ENCODE measurements at places on chromosomes 13 and 19.

DNA sequence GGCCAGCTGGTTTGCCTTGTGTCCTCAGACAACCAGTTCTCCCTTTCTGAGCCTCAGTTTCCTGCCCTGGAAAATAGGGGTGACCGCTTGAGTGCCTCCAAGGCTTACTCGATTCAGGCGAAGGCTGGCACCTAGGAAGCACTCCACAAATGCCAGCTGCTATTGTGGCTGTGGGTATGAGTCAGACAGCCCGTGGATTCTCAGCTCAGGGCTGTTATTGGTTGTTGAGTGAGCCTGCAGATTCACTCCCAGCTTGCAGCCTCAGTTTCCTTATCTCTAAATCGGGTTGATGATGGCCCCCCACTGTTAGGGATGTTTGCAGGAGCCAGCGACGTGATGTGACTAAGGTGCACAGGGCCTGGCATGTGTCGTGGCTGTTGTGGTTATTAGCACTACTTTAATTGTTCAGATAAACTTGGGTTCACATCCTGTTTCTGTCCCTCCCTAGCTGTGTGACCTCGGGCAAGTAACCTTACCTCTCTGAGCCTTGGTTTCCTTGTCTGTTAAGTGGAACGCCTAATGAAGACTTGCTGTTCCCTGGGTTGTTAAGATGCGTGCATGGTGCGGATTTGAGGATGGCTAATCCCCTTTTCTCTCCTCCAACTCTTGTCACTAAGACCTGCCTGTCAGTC, 2.4 kb downstream of the MARK4 start:
- DNase-seq: no peak

- DNase-seq: no peak
Measured at GRCh38 chr13:112078879-112079531, 12.1 kb downstream of the SOX1 start.

DNA sequence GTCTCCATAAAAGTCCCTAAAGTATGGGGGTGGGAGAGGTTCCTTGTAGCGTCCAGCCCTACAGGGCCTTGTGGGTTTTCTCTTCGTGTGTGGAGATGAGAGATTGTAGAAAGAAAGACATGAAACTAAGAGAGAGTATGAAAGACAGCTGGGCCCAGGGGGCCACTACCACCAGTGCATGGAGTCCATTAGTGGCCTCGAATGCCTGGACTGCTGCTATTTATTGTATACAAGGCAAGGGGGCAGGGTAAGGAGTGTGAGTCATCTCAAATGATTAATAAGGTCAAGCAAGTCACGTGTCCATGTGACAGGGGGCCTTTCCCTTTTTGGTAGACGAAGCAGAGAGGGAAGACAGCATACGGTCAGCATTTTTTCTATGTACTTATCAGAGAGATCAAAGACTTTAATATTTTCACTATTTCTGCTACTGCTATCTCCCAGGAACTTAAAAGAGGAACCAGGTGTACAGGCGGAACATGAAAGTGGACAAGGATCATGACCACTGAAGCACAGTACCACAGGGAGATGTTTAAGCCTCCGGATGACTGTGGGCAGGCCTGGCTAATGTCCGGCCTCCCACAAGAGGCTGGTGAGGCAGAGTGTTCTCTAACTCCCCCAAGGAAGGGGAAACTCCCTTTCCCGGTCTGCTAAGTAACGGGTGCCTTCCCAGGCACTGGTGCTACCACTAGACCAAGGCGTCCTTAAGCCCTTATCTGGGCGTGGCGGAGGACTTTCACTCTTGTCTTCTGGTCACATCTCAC, 25.5 kb downstream of the FGF21 start:
- no peak for DNase-seq

DNA sequence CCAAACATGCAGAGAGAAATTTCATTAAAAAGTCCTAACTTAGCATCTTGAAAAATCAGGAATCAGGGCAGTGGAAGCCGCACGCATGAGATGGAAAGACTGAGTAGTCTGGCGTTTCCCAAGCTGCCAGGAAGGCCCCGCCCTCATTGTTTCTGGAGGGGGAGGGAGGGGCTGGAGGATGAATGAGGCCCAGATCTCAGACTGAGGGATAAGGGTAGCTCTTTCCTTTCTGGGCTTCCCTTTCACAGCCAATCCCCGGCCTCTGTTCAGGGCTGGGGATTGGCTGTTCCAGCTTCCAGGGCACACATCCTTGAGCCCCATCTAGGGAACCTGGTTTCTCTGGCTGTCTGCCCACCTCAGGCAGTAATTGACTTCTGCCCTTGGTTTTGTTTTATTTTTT, 7.3 kb downstream of the C19orf53 start:
- DNase-seq: peak; percentile 55

DNA sequence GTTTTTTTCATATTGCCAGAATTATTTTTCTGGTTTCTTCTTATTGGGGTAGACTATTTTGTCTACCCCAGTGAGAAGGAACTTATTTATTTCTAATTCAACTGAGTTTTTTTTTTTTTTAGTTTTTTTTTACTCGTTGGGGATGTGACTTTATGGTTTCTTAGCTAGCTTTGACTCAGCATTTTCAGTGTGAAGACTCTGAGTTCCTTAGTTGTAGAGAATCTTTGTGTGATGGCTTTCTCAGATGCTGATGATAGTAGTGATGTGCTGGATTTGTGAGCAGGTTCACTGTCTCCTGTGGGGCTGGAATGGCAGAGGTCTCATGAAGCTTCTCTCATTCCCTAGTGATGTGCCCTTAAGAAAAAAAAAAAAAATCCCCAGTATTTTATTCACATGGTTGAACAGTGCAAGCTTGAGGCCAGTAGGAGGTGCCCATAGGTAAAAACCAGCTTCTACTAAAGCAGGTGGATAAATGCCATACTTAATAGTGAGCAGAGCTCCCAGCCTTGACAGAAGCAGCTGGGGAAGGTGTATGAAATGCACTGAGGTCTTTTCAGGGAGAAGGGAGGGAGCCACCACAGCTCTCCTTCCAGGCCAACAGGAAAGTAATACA, 106.2 kb upstream of the KLF5 start:
- no peak for DNase-seq

DNA sequence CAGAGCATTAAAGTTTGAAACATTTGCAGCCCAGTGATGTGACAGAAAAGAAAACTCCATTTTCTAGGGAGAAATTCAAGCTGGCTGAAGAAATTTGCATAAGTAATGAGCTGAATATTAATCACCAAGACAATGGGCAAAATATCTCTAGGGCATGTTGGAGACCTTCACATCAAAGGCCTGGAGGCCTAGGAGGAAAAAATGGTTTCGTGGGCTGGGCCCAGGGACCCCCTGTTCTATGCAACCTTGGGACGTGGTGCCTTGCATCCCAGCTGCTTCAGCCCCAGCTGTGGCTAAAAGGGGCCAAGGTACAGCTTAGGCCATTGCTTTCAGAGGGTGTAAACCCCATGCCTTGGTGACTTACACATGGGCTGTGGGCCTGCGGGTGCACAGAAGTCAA, 5.7 kb upstream of the CLEC4M start:
- DNase-seq: no peak

DNA sequence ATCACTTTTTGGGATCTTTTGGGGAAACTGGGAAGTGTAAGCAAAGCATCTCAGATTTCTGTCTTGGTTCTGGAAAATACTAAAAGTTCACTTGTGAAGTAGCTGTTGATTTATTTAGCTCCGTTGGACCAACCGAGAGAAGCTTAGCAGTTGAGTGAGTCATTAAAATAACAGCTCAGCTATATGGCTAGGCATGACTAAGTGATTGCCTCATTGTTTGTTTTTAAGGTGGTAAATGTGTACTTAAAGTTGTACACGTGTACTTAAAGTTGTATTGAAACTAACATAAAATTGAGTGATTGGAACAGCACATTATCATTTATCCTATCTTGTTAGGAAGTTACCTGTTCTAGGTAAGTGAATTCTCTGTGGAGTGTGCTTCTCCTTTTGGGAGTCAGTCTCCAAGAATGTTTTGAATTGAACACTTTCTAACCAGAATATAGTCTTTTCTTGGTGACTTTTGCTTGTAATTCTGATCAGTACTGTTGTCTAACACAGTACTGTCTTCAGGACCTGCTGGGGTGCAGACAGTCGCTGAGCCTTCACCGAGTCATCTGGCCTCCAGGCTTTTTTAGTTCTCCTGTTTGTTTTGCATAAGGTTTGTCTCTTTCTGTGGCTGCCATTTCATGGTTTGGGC, 2.9 kb upstream of the DCUN1D2 start:
- DNase-seq: no peak

DNA sequence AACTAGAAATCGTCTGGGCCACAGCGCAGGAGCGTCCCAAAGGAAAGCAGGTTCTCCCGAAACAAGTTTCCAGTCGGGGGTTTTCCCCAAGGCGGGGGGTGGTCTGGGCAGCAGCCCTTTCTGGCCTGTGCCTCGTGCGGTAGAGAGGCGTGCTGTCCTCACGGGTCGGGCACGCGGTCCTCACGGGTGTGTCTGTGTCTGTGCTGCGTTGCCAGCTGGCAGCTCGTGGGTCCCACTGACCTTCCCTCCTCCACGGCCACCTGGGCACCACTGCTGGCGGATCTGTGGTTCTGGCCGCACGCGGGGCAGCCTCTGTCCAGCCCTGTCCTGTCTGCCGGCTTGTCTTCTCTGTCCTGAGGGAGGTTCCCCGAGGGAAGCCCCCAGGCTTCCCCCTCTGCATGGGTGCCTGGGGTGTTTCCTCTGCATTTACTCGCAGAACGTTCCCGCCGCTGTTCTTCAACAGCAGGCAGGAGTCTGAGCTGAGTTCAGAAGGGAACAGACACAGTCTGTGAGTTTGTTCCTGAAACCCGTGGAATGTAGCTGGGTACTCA, 98.2 kb upstream of the MCF2L start:
- no peak for DNase-seq

- DNase-seq: peak; percentile 87
Measured at GRCh38 chr19:10289167-10289835, 451 bp upstream of the ICAM5 start.

- peak; percentile 43 for DNase-seq
Measured at GRCh38 chr19:33621811-33622504, at the start of gene CHST8. CHST8 (plus strand) TSS chr19:33621953; CDS start chr19:33689262, 67,309 bp downstream.

GRCh38 chr13:49652355-49653305, 24.3 kb downstream of the ARL11 start:
- peak; percentile 84 for DNase-seq

DNA sequence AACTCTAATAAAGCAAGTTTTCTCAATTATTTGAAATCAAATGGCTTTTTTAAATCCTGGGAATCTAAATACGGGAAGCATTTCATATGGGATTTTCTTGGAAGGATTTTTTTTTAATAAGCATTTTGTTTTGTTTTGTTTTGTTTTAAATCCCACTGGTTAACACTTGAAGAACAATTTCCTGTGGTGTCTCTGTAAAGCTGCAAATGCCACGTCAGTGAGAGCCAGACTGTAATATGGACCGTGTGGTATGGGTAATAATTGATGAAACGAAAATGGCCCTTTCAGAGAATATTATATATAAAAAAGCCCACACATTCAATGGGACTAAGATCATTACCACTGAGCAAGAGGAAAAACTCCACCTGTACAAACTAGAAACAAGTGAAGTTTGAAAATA, 33.9 kb upstream of the MIR17HG start:
- no peak for DNase-seq

GRCh38 chr13:113947311-113948033, 26.4 kb downstream of the C13orf46 start:
- peak; percentile 19 for DNase-seq

DNA sequence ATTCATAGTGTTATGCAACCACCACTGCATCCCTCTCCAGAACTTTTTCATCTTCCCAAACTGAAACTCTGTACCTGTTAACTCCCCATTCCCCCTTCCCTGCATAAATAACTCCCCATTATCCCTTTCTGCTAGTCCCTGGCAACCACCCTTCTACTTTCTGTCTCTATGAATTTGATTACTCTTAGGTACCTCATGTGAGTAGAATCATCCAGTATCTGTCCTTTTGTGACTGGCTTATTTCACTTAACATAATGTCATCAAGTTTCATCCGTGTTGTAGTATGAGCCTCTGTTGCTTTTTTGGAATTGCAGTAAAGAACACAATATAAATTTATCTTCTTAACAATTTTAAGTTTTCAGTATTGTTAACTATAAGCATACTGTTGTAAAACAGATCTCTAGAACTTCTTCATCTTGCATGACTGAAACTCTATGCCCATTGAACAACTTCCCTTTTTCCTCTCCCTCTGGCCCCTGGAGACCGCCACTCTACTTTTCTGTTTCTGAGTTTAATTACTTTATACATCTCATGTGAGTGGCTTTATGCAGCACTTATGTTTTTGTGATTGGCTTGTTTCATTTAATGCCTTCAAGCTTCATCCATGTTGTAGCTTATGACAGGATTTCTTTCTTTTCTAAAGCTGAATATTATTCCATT, 87.3 kb upstream of the ABCC4 start:
- no peak for DNase-seq

DNA sequence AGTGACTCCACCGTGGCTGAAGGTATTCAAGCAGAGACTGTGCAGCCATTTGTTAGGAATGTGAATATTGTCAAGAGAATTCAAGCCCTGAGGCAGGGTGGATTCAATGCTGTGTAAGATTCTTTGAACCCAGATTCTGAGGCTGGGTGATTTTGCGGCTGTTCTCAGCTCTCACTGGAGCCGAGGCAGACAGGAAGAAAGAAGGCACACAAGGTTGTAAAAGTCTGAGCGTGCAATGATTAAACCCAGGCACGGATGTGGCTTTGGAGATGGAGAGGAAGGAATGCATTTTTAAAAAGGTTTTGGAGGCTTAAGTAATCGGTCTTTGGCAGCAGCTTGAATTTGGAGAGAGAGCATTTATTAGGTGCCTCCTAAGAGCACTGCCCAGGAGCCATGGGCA, 187.9 kb downstream of the KATNAL1 start:
- DNase-seq: no peak

GRCh38 chr19:41951686-41952172, 7.4 kb downstream of the RABAC1 start:
- peak; percentile 80 for DNase-seq

DNA sequence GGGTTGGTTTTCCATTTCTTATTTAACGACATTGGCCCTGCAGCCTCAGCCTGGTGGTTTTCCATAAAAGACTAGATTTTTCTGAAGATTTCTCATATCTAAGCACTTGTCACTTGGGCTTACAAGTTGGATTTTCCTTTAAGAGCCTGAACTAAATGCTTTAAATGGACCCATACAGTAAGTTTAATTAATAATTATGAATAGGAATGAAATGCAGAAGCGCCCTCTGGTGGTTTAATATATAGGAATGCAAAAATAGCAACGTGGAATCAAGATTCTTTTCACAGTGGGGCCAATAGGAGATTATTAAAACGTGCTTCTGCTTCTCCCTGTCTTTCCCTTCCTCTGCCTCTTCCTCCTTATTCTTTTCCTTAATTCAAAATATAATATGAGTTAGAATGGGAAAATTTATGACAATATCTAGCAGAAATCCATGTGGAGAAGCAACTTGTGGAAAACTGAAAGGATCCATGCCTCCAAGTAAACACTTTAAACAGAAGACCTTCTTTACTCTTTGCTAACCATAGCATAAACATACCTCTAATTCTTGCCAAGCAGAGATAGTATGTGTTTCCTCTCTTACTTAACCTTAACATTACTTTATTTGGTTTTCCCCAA, 324.0 kb downstream of the GPC5 start:
- peak; percentile 60 for DNase-seq

All from NCI-H524 (cell line).